Cortex of kidney (tissue), 1 donor: ENCODE measurements at places on chromosomes 6 and 20.

GRCh38 chr6:5087389-5087788 lies 2.2 kb downstream of the PPP1R3G start:
- DNase-seq, result no peak

DNA sequence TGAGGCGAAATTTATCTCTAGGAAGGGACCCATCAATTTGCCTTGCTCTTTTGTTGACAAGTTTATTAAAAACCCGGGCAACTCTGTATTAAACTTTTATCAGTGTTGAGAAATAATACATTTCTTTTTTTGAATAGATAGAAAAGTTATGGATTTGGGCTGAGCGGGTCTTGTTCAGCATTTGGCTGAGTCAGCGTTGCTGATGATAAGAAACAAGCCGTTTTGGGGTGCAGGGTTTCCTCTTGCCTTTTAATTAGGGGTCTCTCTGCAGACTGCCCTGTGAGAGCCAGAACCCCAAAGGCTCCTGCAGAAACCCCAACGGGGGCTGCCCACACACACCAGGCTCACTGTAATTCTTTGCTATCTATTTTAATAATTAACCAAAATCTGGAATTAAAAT lies 82.1 kb upstream of the SLCO4A1 start:
- no peak for DNase-seq

DNA sequence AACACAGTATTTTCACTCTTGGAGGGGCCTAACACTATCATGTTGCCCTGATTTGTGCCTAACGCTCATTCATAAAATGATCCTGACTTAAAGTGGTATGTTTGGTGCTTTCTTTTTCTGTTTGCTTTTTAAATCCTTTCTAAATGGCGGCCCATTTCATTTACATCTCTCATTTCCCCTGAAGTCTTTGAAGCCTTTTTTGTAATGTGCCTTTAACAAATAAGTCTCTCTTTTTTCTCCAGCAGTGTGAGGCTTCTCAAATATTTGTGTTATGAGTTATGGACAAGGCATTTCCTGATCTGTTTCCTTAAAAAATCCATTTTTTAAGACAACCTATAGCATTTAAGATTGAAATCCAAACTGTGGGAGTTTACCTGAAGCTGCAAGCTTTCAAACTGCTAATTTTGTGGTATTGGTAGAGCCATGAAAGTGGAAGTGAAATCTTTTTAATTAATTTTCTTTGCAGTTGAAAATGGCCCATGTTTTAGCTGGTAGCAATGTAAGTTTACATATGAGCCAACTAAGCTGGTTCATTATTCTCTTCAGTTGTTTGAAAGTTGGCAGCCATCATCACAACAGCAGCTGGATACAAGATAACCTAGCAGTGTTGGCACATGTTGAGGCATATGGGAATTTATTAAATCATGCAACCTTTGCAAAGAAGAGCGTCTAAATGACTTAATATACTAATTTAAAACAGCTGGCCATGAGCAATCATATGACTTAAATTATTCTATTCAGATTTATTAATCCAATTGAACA lies 469.7 kb downstream of the CDKAL1 start:
- DNase-seq, result no peak

- no peak for DNase-seq
Measured at GRCh38 chr6:35388030-35388429, 45.7 kb downstream of the PPARD start.

GRCh38 chr20:44030394-44030793 lies 115.7 kb downstream of the TOX2 start:
- DNase-seq, result no peak

- DNase-seq, result no peak
Measured at GRCh38 chr20:5864428-5864827, 85.9 kb downstream of the TRMT6 start.

DNA sequence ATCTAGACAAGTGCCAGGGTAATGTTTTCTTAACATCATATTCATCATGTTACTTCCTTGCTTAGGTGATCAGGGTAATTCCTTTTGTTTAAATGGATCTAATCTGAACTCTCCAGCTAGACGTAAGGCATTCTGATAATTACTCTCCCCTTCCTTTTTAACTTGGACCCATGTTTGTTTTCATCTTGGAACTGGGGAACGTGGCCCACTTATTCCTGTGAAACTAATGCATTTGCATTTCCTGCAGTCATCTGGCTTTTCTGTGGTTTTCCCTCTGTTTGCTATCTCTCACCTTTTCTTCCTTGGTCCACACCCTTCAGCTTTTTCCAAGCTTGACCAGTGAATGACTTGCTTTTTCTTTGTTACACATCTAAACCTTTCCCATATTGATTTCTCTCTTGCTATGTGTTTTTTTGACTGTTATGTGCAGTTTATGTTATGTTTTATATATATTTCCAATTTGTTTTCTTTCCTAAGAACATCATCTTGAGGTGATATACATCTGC lies 33.3 kb downstream of the SLX4IP start:
- DNase-seq, result no peak
